GM13976 (cell line): ENCODE measurements at places on chromosomes 5 and 9.

- DNase-seq = peak; percentile 59
These were observed 868 bp downstream of the KDM4C start for GRCh38 chr9:6758498-6759184.

DNA sequence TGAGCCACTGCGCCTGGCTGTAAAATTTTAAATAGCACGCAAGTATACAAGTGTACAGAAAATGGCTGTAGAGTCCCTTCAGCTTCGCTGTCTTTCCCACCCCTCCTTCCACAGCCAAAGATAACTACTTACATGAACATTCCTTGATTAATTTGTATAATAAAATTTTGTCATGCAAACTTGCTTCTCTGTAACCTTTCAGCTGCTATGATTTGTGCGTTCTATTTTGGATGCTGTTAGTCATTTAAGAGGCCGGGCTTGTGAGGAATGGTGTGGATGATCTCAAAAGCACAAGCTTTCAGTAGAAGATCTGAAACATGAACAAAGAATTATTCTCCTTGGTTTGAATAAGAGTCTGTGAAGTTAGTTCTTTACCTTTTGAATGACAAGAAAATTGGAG is 115.0 kb upstream of the TLE1 start:
- no peak for DNase-seq

- DNase-seq = peak; percentile 42
These were observed 17.1 kb downstream of the F2R start for GRCh38 chr5:76733049-76733417.

- no peak for DNase-seq
These were observed 182.5 kb upstream of the PIK3R1 start for GRCh38 chr5:68033029-68033428.

DNA sequence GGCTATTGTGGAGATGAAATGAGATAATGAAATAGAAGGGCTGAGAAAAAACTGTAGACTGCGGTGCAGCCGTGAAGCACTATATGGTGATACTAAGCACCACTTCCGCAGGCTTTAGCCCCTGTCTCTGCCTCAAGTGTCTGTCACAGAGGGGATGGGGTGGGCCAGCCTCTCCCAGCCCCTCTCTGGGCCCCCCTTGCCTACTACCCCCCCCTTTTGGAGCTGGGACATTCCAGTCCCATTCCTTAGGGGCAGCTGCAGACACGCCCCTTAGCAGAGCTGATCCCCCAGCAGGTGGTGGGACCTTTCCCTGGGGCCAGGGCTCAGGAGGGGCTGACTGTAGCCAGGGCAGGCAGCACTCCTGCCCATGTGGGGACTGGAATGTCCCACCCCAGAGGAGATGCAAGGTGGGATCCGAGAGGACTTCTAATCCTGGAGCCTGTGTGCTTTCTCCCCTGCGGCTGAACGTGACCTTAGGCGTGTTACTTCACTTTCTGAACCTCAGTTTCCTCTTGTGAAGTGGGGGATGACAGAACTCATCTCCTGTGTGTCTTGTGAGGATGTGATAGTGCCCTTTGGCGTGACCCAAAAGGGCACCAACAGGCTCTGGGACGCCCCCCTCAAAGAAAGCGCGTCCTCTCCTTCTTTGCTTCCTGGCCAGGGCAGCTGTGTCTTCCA is 1.9 kb downstream of the N4BP3 start:
- DNase-seq = no peak

GRCh38 chr5:32589416-32589815 is 4.1 kb downstream of the SUB1 start:
- no peak for DNase-seq

DNA sequence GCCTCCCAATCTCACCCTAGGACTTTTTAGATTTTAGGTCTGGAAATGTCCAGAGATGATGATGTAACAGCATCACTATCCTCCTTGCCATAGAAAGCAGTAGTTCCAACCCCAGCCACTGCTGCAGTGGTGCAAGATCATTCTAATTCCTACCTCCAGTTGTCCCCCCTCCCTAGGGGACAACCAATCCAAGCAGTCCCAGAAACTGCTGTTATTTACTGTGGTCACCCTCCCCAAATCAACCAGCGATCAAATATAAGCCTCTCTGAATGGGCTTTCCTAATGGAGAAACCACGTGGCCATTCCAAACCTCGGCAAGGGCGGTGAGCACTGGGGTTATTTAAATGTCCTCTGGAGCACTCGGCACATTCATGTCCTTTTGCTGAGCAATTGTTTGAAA is 159.8 kb downstream of the SLF1 start:
- DNase-seq = no peak

DNA sequence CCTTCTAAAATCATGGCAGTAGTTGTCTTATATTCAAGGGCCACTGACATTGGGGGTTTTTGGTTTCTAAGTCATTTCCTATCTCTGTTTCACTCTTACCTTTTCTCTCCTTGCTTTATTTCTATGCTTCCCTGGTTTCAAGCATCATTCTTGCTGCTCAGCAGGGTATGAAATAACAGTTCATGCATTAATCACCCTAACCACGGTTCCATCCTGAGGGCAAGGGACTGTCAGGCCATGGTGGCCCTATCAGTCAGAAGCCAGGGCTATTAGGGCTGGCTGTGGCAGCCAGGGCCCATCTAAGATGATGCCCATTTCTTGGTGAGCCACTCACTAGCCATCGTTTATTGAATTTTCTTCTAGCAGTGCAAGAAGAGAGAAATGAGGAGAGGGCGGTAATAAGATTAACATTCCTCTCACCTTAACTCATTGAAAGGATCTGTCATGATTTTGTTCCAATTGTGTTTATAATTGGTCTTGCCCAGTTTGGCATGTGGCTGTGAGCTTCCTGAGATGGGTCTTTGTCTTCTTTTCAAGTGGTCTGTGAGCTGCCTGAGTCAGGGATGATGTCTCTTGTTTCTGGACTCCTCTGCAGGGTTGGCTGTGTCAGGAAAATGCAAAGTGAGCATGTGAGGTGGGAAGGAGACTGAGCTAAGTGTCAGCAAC is 45.2 kb downstream of the CYSTM1 start:
- no peak for DNase-seq

GRCh38 chr9:83062651-83063527 is at the start of gene RASEF:
Gene RASEF, minus strand, starts transcription at chr9:83063142. Its CDS starts 275 bp downstream, at chr9:83062867.
- no peak for DNase-seq

DNA sequence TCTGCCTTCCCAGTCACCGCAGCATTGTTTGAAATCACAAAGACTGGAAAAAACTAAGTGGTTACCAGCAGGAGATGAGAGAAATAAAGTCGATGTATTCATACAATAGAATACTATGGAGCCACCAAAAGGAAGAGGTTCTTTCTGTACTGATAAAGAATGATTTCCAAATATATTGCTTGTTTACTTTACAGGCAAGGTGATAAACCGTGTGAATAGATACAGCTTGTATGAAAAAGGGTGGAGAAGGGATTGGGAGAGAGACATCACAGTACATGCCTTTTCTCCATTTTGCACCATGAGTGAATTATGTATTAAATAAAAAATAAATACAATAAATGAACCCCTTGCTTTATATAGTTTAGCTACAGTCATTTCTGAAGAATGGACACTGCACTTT is 91.7 kb downstream of the RFK start:
- no peak for DNase-seq

- DNase-seq = no peak
These were observed 692.4 kb downstream of the MTRR start for GRCh38 chr5:8561224-8561840.

GRCh38 chr5:1983401-1983800 is 100.7 kb upstream of the IRX4 start:
- DNase-seq = no peak

- no peak for DNase-seq
These were observed 75.2 kb downstream of the TENT4A start for GRCh38 chr5:6788439-6788838.

DNA sequence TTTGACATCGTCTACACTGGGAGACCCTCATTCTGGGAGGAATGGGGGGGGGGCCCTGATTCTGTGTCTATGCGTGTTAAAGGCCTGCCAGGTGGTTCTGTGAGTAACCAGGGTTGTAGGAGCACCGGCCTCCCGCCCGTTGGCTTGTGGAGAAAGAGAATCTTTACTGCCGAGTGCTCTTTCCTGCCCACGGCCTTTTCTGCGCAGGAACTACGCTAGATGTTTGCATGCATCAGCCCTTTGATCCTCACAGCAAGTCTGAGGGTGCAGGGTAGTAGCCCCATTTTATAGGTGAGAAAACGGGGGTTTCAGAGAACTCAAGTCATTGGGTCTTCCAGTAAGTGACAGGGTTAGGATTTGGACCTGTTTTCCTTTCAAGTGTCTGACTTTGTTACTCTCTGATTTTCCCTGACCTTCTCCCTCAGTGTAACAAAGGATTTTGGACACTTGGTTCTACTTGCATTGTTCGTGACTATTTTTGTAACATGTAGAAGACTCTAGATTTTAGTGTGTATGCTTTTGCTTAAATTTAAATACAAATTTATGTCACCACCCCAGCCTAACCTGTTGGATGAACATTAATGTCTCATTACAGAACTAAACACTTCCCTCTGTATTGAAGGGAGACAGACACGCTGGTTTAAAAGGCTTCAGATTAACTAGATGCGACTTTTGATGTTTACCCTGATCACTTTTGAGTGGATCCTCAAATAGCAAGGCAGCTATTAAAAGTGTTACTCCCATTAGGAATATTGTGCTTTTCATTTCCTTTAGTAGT is 22.0 kb downstream of the MAST4 start:
- peak; percentile 21 for DNase-seq
